ENCODE measurements at places on chromosomes 1 and 21.

DNA sequence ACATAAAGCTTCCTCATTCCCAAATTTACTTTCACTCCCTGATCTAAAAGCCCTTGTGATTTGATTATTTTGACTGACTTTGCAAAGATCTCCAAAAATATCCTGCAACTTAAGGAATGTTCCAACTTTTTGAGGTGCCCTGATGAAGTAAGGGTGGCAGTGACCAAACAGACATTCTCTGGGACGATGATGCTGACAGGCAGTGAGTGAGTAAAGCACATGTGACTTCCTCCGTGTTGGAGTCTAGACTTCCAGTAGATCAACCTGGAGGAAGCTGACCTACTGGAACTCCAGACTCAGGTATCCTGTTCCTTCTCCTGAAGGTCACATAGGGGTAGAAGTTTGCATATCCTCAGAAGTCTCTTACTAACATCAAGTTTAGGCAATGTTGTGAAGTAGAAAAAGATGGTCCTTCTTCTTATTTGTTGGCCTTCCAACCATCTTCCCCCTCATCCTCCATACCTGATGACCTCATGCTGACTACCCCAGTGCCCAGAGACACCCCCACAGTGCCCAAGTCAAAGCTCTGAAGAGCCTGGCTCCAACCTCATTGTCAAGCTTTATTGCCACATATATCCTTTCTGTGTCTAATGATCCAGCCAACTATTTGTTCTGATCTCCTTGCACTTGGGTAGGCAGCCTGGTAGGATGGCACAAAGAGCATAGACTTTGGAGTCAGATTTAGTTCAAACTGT is 16.0 kb downstream of the TNFSF4 start:
- DNase-seq = no peak

- no peak for DNase-seq
Measured at GRCh38 chr1:183821309-183821888, 16.5 kb downstream of the RGL1 start.

DNA sequence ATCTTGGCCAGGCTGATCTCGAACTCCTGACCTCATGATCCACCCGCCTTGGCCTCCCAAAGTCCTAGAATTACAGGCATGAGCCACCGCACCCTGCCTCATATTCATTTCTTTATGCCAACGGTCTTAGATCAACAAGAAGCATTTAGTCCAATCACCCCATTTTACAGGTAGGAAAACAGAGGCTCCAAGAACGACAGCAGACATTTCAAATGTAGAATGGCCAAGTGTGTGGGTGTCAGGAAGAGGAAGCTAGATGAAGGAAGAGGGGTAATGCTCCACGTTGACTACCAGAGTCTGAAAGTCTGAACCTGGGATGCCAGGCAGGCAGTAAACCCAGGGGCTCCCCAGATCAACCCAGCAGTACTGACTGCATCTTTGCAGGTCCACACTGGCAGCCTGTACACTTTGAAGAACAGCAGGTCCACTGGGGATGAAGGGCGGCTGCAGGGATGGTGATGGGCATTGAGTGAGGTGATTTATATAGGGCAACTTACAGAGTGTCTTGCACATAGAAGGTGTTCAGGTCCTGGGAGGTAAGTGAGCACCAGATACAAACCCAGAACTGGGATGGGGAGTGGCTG is 120.2 kb downstream of the EPHB2 start:
- no peak for DNase-seq

GRCh38 chr1:184945029-184945428 is 29.3 kb downstream of the NIBAN1 start:
- no peak for DNase-seq

GRCh38 chr1:221521686-221522085 is 220.2 kb downstream of the DUSP10 start:
- no peak for DNase-seq

DNA sequence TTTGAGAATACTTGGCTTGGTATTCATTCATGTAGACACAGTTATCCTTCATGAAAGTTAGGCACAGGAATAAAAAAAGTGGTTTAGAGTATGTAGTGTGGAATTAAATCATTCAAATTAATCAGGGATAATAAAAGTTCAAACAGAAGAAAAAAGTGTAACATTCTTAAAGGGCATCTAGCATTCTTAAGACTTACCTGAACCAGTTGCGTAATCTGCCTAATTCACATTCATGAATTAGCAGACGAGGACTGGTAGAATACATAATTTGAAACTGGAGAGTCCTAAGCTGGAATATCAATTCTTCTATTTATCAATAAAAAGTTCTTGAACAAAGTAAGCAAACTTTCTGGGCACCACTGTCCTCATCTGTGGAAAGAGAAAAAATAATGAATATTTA is 157.0 kb upstream of the DEPDC1 start:
- DNase-seq = no peak

DNA sequence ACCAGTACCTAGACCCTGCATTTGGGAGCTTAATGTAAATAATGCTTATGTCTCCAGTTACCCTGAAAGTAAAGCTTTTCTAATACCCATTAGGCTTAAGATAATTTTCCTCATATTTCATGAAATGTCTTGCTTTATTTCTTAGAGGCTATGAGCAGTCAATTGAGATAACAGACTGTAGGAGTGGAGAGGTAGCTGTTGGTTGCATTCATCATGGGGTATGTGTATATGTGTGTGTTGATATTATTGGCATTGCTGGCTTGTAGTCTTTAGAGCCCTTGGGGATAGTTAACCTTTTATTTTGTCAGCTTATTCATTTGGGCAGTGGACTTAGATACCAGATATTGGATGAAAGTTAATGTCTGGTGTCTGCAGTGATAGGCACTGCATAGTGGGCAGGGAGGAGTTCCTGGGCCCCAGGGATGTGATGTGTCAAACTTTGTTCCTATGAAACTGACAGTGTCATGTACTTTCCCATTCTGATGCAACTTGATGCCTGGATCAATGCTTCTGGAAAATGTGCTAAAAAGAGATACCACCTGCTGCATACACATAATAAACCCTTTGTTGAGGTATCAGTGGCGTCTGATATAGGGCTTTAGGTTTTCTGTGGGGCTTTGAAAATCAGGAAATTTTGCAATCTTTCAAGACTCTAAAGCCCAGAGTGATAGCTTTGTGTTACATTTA is 83.9 kb downstream of the MAST2 start:
- no peak for DNase-seq

DNA sequence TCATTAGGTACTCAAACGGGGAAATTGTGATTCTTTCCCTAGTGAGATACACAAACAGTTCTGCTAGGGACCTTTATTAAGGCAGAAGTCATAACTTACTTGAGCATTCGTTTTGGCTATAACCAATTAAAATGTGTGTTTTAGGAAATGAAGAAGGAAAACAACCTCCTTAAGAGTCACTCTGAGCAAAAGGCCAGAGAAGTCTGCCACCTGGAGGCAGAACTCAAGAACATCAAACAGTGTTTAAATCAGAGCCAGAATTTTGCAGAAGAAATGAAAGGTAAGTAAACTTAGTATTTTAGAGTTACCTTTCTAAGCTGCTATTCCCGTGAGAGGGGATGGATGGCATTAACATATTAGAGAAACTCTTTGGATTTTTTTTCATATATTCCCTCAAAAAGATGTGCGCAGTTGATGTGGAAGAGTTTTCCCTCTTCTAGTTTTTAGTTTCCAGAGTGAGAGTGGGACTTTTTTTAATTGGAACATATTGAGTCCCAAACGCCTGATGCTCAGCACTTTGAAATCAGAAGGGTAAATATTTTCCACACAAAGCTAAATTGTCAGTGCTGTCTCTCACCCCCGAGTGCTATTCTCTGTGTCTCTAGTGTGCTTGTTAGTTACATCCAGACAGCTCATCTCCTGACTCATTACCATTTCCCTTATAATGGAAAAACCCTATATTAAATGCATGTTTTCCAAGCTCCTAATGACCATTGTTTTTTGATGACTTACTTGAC is 34.9 kb downstream of the CENPF start:
- DNase-seq = no peak

- no peak for DNase-seq
Measured at GRCh38 chr1:246152986-246153431, 354.1 kb downstream of the SMYD3 start.

DNA sequence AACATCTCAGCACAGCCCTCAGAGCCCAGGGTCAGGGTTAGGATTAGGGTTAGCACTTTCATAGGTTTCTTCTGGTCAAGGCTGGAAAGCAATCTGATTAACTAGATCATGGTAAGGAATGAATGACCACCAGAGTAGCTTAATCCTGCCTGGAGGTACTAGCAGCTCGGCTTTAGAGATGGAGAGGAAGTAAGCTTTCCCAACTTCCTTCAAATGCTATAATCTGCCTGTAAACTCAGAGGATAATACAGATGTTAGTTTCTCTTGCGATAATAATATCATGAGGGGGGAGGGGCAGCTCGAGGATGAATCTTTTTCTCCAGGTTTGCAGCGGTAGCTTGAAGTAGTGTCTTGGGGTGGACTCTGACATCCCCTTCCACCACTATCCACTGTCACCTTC is 194.9 kb downstream of the HIVEP3 start:
- peak; percentile 16 for DNase-seq

GRCh38 chr1:165699577-165699976 is 1.2 kb upstream of the ALDH9A1 start:
- no peak for DNase-seq

- peak; percentile 40 for DNase-seq
Measured at GRCh38 chr1:110783292-110783918, 89.5 kb upstream of the CD53 start.

DNA sequence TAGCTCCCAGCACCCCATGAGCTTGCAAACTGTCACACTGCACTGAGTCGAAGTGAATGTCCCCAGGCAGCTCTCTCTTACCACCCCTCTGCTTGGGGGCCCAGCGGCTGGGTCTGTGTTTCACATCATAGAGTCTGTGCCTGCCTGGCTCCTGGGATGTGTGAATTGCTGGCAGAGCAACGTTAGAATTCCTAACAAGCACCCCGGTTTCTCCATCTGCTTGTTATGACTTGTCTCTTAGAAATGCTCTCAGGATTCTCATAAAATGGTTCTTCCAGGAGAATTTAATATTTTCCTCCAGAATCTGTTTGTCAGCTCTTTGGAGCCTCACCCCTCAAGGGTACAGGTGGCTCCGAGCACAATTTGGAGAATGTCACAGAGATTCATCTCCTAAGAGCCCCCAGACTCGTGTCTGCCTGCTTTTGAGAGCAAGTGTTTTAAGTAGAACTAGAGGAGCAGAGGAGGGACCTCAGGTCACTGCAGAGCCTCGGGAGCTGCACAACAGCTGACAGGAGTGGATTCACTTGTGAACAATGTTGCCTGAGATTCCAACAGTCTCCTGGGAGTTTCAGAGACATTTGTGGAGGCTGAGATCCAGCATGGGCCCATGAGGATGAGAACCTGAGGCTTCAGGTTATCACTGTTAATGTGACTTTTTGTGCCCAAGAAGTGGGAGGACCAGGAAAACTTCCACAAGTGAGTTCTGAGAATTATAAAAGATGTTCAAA is 131.5 kb downstream of the KCNJ6 start:
- no peak for DNase-seq

DNA sequence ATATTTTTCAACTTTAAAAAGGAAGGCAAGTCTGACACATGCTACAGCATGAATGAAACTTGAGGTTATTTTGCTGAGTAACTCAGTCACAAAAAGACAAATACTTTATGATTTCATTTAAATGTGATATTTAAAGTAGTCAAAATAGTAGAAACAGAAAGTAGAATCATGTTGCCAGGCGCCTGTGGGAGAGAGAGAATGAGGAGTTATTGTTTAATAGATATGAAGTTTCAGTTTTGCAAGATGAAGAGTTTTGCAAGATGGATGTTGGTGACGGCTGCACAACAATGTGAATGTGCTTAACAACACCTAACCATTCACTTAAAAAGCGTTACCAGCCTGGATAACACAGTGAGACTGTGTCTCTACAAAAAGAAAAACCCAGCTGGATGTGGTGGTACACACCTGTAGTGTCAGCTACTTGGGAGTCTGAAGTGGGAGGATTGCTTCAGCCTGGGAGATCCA is 20.7 kb upstream of the ATP1A1 start:
- DNase-seq = no peak

DNA sequence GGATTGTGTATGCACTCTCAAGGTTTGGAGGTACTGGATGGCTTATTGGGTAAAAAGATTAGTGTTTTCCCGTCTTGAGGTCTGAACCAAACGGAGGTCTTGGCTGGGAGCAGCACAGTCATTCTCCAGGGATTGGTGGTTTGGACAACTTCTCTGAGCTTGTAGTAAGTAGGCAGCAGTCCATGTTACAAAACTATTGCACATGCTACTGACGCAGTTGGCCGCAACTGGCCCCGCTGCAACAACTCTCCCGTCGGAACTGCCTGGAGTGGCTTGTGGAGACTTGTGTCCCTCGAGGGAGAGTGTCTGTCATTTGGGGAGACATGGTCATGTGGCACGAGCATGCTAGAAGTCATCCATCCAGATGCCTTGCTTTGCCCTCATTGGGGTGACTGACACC is 276.0 kb downstream of the TM2D1 start:
- no peak for DNase-seq

DNA sequence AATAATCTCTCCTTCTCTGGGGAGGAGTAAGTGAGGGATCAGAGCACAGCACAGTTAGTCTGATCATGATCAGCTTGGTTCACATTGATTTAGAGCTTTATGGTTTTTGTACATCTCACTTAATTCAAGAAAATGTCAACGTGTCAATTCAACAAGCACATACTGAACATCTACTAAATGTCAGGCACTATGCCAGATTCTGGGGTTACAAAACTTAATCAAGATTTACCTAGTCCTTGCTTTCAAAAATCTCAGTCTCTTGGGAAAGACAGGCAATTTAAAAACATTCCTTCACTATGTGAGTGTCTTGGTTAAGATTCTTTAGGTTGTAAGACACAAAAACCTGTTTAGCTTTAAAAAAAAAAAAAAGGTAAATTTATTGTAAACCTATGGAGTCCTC is 181.4 kb downstream of the AK5 start:
- no peak for DNase-seq

DNA sequence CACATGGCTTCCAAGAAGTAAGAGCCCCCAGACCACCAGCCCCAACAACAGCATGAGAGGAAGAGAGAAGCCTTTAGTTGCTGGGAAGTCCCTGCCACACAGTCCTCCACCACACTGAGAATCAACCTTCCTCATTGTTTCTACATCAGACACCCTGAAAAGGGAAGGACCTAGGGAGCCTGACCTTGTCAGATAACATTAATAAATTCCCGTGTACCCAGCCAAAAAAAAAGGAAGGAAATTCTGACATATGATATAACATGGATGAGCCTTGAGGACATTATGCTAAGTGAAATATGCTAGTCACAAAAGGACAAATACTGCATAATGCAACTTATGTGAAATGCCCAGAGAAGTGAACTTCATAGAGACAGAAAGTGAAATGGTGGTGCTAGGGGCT is 65.6 kb upstream of the ARHGAP29 start:
- no peak for DNase-seq

- DNase-seq = no peak
Measured at GRCh38 chr1:219269171-219269570, 95.5 kb downstream of the LYPLAL1 start.

- no peak for DNase-seq
Measured at GRCh38 chr1:98556521-98557158, 104.9 kb upstream of the SNX7 start.

Measured in GF-D8 (cell line).